Cardiac septum (tissue), 1 donor: ENCODE measurements at places on chromosomes 5 and 9.

DNA sequence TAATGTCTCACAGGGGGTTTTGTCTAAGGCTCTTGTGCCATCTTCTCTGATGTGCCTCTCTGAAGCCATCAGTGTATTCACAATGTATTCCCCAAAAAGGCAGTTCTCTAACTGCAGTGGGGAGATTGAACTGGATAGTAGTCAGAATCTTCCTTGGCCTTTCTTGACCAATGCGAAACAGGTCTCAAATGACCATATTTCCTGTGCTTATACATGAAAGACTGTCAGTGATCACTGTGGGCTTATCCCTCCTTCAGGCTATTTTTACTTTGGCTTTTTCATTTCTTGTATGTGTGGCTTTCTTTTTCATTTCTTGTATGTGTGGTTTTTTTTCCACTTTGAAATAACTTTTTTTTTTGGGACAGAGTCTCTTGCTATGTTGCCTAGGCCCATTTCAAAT is 19.7 kb downstream of the HMGXB3 start:
- DNase-seq, result no peak

DNA sequence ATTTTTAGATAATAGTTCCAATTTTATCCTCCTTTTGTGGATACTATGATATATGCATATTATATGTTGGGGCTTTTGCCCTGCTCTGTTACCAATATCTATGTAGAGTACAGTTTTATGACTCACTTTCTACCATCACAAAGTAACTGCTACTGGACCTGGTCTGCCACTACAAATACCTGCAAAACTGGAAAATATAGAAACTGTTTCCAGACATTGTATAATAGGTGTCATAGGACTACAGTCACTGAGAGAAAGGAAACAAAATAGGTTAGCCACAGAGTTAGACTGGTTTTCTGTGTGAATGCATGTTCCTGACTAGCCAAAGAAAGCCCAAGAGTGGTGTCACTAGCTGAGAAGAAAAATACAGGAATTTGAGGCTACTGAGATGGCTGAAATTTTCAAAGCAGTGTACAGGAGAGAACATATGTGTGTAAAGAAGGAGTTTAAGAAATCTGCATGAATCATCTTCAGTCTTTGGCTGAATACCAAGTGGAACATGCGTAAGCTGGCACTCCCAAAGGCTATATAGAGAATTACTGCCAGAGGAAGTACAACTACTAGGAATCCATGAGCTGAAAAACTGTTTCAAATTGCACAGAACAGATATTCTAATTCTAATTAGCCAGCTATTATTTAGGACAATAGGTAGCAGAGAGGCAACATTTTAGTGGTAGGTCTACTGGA is 29.0 kb upstream of the FAM174A start:
- no peak for DNase-seq

DNA sequence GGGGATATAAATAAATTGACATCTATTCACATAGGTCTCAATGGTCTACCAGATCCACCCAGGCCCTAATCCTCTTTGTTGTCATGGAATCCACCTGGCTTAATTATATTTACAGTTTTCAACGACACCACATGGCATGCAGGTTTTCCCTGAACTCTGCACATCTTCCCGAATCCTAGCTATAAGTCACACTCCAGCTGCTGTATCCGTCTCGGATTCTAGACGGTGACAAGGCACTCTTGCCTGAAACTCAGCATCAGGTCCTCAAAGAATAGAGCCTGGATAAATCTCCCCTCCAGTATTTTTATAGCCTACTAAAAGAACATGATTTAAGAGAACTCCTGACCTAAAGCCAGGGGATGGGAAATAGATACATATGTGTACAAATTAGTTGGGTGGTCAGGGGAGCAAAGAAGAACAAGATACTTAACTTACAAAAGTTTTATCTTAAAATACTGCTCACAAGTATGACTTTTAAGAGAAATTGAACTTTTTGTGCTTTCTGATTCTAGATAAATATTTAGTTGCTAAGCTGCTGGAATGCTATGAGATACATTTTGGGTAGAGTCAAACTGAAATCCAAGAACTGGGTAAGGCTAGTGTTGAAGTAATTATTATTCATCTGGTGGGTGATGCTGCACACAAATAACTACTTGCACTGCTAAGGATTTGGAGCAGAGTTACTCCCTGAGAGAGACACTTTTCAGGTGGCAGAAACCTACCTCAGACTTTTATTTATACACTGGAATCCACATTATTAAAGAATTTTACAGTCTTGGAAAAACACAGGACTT is 187.3 kb downstream of the EFNA5 start:
- no peak for DNase-seq

GRCh38 chr5:116872986-116873385 is 298.4 kb upstream of the SEMA6A start:
- no peak for DNase-seq

- no peak for DNase-seq
These were observed 117.4 kb downstream of the SLIT3 start for GRCh38 chr5:169183576-169183975.

DNA sequence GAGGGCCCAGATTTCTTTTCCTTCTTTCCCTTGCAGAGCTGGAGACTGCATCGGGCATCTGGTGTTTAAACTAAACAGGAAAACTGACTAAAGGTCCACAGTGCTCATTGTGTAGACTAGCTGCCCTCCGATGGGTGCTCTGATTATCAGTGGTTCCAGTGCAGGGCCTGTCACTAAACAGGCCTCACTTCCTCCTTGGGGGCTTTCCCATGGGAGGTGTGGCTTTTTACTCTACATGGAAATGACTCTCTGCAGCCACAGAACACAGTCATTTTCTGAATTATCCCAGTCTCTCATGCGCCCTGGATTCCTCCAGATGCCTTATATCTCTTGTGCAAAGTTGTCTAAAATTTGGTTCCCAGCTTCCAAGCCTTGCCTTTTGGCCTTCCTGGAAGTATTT is 199.2 kb downstream of the TRIO start:
- DNase-seq, result no peak

DNA sequence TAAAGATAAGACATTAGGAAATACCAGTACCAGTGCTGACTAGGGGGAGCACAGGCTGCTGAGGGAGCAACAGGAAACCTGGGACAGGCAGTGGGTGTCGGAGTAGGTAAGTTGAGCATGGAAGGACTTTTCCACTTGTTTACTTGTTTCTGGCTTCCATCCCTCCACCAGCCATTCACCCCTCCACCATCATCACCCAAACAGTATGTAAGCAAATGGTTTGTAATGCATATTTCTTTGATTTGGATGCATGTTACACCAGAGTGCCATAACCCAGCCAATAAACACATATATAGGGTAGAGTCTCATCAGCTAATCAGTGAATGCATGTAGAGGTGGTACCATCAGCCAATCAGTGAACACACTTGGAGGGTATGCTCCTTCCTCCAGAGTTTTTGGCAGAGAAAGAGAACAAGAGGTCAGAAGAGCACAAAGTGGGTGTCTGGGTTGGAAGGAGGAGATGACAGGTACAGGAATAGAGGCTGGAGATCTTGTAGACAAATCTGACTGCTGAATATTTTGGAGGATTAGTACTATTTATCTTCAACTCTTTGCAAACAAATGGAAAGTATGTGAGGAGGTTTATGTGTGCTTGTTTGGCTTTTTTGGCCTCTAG is 37.7 kb upstream of the PDE8B start:
- DNase-seq, result no peak

GRCh38 chr5:117888688-117889087 is 1099.7 kb downstream of the DTWD2 start:
- no peak for DNase-seq

DNA sequence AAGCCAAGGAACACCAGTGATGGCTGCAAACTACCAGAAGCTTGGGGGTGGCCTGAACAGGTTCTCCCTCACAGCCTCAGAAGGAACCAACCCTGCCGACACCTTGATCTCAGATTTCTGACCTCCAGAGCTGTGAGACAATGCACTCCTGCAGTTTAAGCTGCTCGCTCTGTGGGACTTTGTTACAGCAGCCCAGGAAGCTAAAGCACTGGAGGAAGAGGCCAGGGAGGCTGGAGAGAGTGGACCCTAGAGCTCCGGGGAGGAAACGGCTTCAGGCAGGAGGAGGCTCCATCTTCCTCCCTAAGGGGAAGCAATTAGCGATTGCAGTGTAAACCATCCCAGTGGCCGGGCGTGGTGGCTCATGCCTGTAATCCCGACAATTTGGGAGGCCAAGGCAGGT is 25.1 kb downstream of the BARX1 start:
- no peak for DNase-seq

- no peak for DNase-seq
These were observed 199.3 kb upstream of the ADAMTSL1 start for GRCh38 chr9:18274693-18275092.

GRCh38 chr9:124128568-124129166 is 117.1 kb downstream of the LHX2 start:
- DNase-seq, result no peak

GRCh38 chr9:2755285-2755684 is 38.0 kb downstream of the KCNV2 start:
- DNase-seq, result no peak

- DNase-seq, result no peak
These were observed 737 bp downstream of the RNF180 start for GRCh38 chr5:64166201-64166959.

DNA sequence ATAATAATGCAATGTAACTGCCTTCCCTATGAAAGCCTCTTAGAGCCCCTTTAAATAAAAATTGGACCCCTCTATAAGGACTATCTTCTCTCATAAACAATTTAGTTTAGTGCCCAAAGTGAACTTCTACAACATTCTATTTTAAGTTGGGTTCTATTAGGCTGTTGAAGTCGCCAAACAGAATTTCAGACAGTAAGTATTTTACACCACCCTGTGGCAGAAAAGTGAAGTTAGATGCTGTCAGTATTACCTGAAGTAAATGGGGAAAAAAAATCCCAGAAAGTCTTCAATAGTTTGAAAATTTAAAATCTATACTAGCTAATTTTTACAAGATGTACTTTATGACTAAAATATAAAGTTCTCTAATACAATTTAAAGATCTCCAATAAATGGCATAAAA is 29.5 kb downstream of the CAAP1 start:
- DNase-seq, result no peak

DNA sequence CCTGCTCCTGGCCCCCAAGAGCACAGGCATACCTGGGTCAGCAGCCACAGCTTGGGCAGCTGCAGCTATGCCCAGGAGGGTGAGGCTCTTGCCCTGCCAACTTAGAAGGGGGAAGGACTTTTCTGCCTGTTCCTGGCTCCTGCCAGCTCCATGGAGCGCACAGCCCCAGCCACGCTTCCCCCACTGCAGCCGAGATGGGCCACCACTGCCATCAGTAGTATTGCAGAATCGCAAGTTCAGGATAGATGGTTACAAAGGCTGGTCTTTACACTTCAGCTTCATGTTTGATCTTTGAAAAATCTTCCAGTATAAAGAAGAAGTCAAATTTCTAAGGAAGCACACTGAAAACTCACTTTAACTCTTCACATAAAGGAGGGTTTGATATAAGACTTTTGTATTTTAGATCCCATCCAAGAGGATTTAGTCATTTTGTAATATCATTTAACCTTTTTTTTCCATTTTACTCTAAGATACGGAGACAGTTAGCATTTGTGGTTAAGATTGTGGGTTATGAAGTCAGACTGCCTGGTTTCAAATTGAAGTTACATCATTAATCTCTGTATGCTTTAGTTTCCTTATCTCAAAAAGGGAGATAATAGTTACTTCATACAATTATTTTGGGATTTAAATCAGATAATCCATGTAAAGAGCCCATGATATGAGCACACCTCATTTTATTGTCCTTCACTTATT is 81.8 kb downstream of the NLN start:
- DNase-seq, result no peak

DNA sequence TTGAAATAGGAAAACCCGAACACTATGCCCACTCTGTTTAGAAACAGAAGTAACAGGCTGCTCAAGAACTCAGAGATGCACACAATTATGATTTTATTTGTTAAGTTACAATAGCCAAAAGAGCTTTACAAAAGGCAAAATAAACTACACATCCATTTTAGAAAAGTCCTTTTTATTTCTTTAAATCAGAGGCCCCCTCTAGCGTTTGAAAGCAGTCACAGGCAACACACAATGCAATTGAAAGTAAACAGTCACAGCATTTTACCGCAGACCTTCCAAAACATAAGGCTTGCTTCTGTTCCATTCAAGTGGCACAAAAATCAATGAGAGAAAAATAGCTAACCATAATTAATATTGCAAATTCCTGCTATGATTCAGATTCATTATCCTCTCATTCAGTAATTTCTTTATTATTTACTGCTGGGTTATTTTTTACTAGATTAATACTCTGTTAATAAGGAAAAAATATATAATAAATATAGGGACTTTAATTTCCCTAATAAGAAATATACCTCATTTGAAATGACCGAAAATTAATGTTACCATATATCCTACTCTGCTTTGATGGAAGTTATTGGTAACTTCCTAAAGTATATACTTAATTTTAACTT is 78.3 kb downstream of the CEP120 start:
- DNase-seq, result no peak

DNA sequence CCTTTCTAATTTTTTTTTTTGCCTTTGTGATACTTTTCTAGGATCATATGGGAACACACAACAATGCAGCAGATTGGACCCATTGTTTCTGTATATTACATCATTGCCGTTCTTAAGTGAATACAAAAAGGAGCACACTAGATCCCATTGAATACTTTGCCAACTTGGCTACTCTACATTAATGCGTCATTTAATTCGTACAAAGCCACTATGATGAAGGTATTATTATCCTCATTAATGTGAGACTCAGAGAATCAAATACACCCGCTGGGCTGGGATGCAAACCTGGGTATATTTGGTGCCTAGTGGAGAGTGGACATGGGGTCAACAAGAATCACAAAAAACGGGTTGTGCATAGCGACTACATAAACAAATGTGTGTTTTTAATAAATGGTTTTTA is 31.9 kb downstream of the OR2K2 start:
- no peak for DNase-seq

DNA sequence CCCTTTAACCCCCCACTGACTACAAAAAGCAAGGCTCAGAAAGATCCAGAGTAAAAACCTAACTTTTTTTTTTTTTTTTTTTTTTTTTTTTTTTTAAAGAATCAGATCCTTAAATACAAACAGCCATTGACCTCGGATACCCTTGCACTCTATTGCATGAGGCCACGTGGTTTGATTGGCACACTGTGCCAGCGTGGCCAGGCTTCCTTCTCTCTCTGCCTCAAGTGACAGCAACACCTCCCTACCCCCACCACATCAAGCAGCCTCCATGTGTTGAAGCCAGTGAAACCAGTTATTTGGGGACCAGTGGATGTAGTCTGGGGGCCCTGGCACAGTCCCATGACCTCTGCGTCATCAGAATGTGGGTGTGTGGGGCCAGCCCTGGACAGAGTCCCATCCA is 71.4 kb downstream of the OTULIN start:
- DNase-seq, result no peak

GRCh38 chr9:107481035-107481434 is 8.5 kb downstream of the KLF4 start:
- DNase-seq, result no peak

DNA sequence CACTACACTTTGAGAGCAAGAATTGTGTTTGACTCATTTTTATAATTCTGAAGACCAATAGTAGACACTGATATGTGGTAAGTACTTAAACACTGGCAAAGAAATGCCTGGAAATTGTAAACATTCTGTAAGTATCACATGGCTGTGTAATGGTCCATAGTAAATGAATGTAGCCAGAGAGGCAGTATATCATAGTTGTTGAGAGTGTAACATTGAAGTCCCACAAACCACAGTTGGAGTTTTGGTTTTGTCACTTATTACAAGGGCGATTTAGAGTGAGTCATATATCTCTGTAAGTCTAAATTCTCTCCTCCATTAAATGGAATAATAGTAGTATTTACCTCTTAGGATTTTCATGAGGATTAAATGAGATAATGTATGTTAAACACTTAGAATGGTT is 181.1 kb upstream of the MEF2C start:
- DNase-seq, result no peak

GRCh38 chr5:115423541-115423940 is 121.0 kb downstream of the FEM1C start:
- DNase-seq, result peak; percentile 86

- DNase-seq, result no peak
These were observed 33.5 kb downstream of the FAF2 start for GRCh38 chr5:176481711-176482110.
